ENCODE measurements at places on chromosomes 7 and 10.

- DNase-seq: no peak
These were observed 9.8 kb downstream of the CDHR1 start for GRCh38 chr10:84204122-84204521.

DNA sequence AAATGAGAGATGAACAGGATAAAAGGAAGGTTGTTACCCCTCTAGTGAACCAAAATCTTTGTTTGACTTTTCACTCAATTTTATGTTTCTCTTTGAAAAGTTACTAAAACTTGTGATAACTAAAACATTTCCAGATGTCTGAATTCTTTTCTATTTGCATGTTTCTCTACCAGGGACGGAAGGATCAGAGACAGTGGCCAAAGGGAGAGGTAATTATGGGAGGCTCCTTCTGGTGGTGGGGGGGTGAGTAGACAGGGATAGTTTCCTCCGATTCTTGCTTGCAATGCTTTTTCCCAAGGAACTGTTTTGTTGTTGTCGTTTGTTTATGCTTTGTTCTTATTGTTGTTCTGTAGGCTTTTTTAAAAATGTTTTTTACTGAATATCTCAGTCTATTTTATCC is 374.8 kb downstream of the INHBA start:
- no peak for DNase-seq

DNA sequence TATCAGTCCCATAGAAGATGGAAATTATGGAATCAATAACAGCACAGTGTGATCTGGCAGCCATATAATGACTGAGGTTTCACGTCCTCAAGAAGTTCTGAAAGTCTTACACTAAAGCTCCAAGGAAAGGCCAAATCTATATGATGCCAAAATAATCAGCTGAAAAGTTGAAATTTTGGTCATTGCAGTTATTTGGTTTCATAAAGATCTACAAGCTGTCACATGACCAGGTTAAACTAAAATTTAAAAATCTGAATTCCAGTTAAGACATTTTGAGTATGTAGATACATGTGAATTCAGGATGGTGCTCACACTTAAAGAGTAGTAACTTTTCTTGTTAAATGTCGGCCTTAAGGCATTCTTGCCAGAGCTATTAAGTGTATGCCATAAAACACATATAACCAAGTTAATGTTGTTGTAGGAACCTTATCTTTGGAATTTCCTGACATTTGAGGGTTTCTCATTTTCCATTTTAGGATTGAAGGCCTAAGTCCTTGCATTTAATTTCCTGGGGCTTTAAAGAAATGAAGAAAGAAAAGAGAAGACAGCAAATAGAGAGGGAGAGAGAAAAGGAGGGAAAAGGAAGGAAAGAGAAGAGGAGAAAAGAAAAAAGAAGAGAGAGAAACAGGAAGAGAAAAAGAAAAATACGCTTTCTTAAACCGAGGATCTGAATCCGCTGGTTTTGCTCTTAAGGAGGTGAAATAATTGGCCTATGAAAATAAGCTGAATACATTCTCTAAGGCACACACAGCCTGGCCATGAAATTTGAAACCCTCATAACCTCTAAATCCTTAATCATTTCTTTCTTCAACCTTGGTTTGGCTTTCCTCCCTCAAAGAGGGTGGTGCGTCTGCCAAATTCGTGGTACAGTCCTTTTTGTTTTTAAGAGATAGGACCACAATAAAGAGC is 43.8 kb downstream of the DENND2A start:
- no peak for DNase-seq

- no peak for DNase-seq
These were observed 438.5 kb downstream of the GRID1 start for GRCh38 chr10:85927952-85928665.

DNA sequence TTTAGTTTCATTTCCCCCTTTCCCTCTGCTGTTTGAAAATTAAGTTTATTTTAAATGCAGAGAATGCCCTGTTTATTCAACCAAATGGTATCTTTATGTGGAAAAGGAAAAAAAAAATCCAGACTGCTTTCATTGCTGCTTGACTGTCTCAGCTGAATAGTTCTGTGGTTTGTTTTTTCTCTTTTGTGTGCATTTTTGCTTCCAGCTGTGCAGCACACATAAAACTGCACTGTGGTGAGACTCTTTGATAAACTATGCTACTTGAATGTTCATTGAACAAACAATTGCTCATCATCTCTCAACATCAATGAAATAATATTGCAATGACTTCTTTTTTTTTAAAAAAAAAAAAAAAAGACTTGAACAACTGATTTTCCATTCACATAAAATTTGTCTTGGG is 78.6 kb upstream of the GLI3 start:
- DNase-seq: no peak

GRCh38 chr7:24830440-24831050 is 73.3 kb upstream of the GSDME start:
- DNase-seq: peak; percentile 77

GRCh38 chr10:11335167-11335652 is 276.2 kb downstream of the USP6NL start:
- DNase-seq: no peak

- DNase-seq: no peak
These were observed 763.3 kb downstream of the SORCS1 start for GRCh38 chr10:106401161-106401560.

GRCh38 chr7:16840094-16840493 is 35.3 kb upstream of the AGR2 start:
- no peak for DNase-seq

GRCh38 chr10:110860576-110861241 is 11.0 kb upstream of the PDCD4 start:
- DNase-seq: no peak

DNA sequence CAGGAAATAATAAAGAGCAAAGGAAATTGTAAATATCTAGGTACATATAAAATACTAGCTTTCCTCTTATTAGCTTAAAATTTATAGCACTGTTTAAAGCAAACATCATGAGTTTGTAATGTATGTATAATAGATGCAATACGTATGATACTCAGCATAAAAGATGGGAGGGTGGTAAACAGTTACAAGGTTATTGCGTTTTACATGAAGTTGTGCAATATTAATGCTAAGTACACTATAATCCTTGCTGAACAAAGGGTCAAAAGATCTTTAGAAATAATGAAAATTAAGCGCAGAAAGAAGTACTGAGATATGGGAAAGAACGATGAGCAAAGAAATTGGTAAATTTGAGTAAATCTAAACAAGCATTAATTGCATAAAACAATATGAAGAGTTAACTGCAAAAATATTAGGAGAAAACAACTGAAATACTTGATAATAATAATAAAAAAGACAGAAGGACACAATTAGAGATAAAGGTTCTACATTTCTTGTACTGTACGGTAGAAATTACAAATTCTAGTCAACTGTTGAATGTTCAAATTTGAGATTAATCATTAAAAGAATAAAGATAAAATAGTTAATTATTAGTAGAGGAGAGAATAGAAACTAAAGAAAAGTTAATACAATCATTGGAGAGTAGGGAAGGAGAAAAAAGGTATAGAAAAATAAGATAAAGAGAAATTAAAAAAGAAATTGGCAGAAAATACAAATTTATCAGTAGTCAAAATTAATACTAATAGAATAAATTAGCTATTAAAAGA is 17.9 kb downstream of the C10orf67 start:
- no peak for DNase-seq

DNA sequence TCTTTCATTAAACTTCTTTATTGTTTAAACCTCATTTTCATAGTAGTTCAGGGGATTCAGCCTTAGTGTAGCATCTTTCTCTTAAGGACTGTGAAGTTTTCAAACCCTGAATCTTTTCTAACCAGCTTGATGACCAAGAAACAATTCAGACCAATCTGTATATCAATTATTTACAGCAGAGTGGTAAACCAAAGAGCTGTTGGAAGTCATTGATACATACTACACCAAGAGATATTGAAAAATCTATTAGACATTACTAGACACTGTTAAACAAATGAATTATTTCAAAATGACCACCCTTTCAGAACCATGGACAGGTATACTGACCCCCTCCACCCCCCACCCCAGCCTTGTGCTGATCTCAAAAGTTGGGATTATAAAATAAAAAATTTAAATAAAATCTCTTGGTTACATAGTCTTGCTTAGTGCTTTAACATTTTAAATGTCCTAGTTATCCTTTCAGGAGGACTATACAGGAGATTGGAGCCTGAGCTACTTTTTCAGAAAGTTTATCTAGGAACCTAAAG is 143.9 kb upstream of the LSM8 start:
- DNase-seq: no peak

Measured in NCI-H2081 (cell line).